Urothelium cell line (cell line): ENCODE measurements at places on chromosomes 16 and 17.
A peak's percentile ranks its signal among the peaks of the same experiment; 100 is the strongest.

GRCh38 chr16:53953336-53953735 lies 249.4 kb downstream of the FTO start:
- no peak for DNase-seq

DNA sequence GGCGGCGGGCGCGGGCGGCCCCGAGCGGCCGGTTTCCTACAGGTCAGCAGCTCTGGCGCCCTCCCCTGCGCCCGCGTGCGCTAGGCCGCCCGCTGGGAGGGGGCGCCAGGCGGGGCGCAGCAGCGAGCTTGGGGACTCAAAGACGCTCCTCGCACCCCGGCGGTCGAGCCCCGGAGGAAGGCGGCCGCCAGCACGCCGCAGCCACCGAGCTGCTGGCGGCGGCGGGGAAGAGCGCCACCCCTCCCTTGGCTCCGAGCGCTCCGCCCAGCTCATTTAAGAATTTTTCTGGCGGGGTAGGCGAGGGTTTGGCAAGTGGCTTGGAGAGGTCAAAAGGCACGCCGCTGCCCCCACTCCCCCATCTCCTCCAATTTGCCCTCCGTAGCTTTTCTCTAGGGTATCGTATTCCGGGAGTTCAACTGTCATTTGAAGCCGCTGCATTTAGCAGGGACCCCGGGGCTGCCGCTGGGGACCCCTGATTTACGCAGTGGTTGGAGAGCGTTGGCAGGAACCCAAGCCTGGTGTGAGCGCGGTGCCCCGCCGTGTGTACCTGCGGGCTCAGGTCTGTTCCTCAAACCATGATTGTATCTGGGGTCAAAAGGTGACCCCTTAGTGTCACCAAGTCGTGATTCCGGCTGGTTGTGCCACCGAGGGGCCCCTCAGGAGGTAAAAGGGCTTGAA lies 59.5 kb upstream of the GSE1 start:
- peak; percentile 70 for DNase-seq

- DNase-seq, result no peak
These were observed 44.4 kb downstream of the HAPSTR1 start for GRCh38 chr16:9135797-9136196.

GRCh38 chr16:61901689-61902088 lies 134.5 kb downstream of the CDH8 start:
- DNase-seq, result no peak

GRCh38 chr17:30235386-30236296 lies at the start of gene SLC6A4:
SLC6A4 (minus strand) TSS chr17:30235697; CDS start chr17:30221958, 13,739 bp downstream.
- no peak for DNase-seq
